ENCODE measurements at places on chromosomes 7 and 10.
A peak's percentile ranks its signal among the peaks of the same experiment; 100 is the strongest.

DNA sequence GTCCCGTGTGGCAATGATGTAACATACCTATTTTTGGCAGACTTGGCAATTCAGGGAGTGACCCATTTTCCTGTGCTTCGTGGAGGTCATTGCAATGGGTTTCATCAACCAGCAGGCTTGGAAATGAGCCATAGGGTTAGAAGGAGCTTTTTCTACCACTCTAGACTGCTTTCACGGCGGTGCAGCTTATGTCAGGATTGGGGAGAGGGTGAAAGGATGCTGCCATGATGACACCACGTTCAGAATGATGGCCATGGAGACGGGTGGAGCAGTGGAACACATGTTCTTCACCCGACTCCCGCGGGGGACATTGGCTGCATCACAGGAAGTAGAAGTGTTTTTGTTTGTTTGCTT is 220.2 kb downstream of the EMX2 start:
- no peak overlapping the region for H3K4me3 ChIP-seq
- no peak for DNase-seq
- no peaks in the 10 kb centered on the region for H3K36me3 ChIP-seq
- no peak overlapping the region for H3K27ac ChIP-seq

DNA sequence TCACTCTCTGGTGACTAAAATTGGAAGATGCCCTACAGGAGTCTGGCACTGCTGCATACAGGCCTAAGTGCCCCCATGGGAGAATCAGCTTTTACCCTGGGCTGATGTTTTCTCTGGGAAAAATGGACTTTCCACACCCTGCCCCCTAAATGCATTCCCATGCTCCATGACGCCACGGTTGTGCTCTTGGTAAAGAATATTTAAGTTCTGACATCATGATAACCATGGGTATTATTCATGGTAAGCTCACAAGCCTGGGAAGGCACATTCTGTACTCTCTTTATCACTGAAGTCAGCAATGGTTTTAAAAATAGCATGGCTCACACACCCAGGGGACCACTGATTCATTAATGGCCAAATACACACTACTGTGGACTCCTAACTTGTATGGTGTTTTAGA is 43.4 kb downstream of the HIPK2 start:
- no peaks in the 10 kb centered on the region for H3K27me3 ChIP-seq
- no peaks in the 10 kb centered on the region for H3K36me3 ChIP-seq
- H3K4me3 ChIP-seq, result no peak overlapping the region
- H3K27ac ChIP-seq, result no peak overlapping the region
- DNase-seq, result no peak

- no peak for DNase-seq
- H3K27me3 ChIP-seq, result no peaks in the 10 kb centered on the region
- H3K4me1 ChIP-seq, result no peaks in the 10 kb centered on the region
- no peak overlapping the region for H3K27ac ChIP-seq
Measured at GRCh38 chr10:43796781-43797180, 148.1 kb upstream of the ZNF32 start.

DNA sequence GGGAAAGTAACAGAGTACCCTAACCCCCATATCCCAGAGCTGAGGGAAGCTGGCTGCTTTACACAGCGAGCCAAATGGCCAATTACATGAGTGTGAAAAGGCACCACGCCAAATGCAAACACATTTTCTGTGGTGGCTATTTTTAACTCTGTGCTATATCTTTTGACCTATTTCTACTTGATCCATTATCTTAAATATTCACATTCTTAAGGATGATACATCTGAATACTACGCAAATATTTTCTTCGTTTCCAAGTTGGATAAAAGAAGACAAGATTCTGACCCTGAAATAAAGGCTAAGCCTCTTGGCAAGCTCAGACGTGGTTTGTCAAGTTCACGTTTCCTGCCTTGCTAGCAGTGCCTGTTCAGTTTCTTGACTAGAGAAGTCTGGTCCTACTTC is 146.7 kb upstream of the TMEM196 start:
- H3K27me3 ChIP-seq, result no peaks in the 10 kb centered on the region
- H3K4me3 ChIP-seq, result no peak overlapping the region
- DNase-seq, result no peak
- H3K4me1 ChIP-seq, result no peaks in the 10 kb centered on the region
- H3K27ac ChIP-seq, result no peak overlapping the region

GRCh38 chr10:113979409-113979808 is 64.3 kb upstream of the ADRB1 start:
- no peak overlapping the region for H3K4me3 ChIP-seq
- H3K4me1 ChIP-seq, result peaks cover 4% of the 10 kb centered on the region
- no peak for DNase-seq

- peaks cover 9% of the 10 kb centered on the region for H3K4me1 ChIP-seq
- no peak for DNase-seq
- no peak overlapping the region for H3K4me3 ChIP-seq
- no peaks in the 10 kb centered on the region for H3K36me3 ChIP-seq
Measured at GRCh38 chr10:26797340-26797739, 63.4 kb downstream of the ABI1 start.

GRCh38 chr7:123472327-123472726 is 62.1 kb downstream of the IQUB start:
- H3K27me3 ChIP-seq, result no peaks in the 10 kb centered on the region
- no peak for DNase-seq
- no peaks in the 10 kb centered on the region for H3K36me3 ChIP-seq
- no peak overlapping the region for H3K27ac ChIP-seq
- no peak overlapping the region for H3K4me3 ChIP-seq
- no peaks in the 10 kb centered on the region for H3K4me1 ChIP-seq

GRCh38 chr10:58853668-58854067 is 322.8 kb upstream of the PHYHIPL start:
- DNase-seq, result no peak
- no peaks in the 10 kb centered on the region for H3K27me3 ChIP-seq
- H3K4me1 ChIP-seq, result no peaks in the 10 kb centered on the region
- H3K36me3 ChIP-seq, result no peaks in the 10 kb centered on the region
- no peak overlapping the region for H3K27ac ChIP-seq

- peaks cover 6% of the 10 kb centered on the region for H3K4me1 ChIP-seq
- H3K36me3 ChIP-seq, result no peaks in the 10 kb centered on the region
- no peaks in the 10 kb centered on the region for H3K27me3 ChIP-seq
- H3K4me3 ChIP-seq, result peak overlapping the region; percentile 92
- DNase-seq, result no peak
Measured at GRCh38 chr10:102641402-102641801, 2.9 kb upstream of the TRIM8 start.

DNA sequence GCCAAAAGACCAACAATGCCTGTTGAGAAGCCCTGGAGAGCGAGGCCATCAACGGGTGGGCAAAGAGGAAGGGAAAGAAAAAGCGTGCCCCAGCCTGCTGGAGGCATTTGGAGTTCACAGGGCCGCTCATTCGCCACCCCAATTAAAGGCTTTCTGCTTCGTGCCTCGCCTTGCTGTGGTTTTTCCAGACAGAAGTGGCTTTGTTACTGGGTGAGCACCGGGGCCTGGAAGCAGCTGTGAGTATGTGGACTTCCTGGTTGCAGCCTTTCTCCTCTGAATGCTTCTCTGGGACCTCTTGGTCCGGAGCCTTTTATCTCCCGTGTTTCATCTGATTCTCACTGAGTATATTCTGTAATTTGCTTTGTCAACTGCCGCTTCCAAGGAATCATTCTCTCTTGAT is 118.1 kb upstream of the EGR2 start:
- H3K36me3 ChIP-seq, result no peaks in the 10 kb centered on the region
- no peaks in the 10 kb centered on the region for H3K27me3 ChIP-seq
- no peaks in the 10 kb centered on the region for H3K4me1 ChIP-seq
- no peak overlapping the region for H3K27ac ChIP-seq

- no peaks in the 10 kb centered on the region for H3K4me1 ChIP-seq
- H3K27me3 ChIP-seq, result no peaks in the 10 kb centered on the region
- no peak overlapping the region for H3K27ac ChIP-seq
- no peaks in the 10 kb centered on the region for H3K36me3 ChIP-seq
- no peak overlapping the region for H3K4me3 ChIP-seq
- no peak for DNase-seq
Measured at GRCh38 chr7:123023126-123023525, 27.6 kb upstream of the TAS2R16 start.

GRCh38 chr10:28219251-28219650 is 83.6 kb downstream of the MPP7 start:
- DNase-seq, result no peak
- no peak overlapping the region for H3K4me3 ChIP-seq
- H3K27ac ChIP-seq, result no peak overlapping the region

- no peak for DNase-seq
- H3K27me3 ChIP-seq, result no peaks in the 10 kb centered on the region
- H3K4me3 ChIP-seq, result no peak overlapping the region
- H3K36me3 ChIP-seq, result peaks cover 6% of the 10 kb centered on the region
Measured at GRCh38 chr7:107924841-107925504, 34.0 kb downstream of the DLD start.

DNA sequence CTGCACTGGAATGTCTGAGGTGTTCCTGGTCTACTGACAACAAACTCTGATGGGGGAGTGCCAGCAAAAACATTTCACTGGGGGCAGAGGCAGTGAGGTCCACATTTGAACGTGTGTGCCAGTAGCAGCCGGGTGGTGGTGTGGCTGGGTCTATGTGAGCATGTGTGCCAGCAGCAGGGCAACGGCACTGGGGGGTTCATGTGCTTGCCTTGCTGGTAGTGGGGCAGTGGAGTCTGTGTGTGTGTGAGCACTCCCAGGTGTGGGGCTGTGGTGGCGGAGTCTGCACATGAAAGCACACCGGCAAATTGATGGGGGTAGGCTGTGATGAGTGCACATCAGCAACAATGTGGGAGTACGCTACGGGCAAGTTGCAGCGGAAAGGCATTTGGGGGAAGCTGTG is 49.4 kb upstream of the SORCS1 start:
- H3K4me3 ChIP-seq, result no peak overlapping the region
- H3K27ac ChIP-seq, result no peak overlapping the region
- no peaks in the 10 kb centered on the region for H3K4me1 ChIP-seq
- no peaks in the 10 kb centered on the region for H3K27me3 ChIP-seq

DNA sequence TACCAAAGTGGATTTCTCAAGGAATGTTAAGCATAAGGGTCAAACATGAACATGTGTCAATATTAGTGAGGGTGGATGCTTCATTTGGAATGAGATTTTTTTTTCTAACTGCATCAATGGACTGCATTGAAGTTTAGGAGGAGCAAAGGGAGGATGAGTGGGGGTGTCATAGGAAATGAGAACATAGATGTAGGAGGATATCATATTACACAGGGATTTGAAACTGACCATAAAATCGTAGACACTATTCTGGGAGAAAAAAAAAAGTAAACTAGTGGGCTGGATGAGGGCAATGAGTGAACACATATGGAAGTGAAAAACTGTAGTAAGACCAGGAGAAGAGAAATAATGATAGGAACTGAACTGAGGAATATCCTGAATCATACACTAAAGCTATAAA is 109.4 kb downstream of the SEMA3A start:
- DNase-seq, result no peak
- H3K27me3 ChIP-seq, result no peaks in the 10 kb centered on the region
- no peak overlapping the region for H3K27ac ChIP-seq
- no peak overlapping the region for H3K4me3 ChIP-seq

- H3K27me3 ChIP-seq, result peaks cover 18% of the 10 kb centered on the region
- H3K4me3 ChIP-seq, result peak overlapping the region; percentile 36
- no peak for DNase-seq
- H3K36me3 ChIP-seq, result no peaks in the 10 kb centered on the region
Measured at GRCh38 chr10:103276251-103276895, 565 bp upstream of the INA start.

GRCh38 chr10:97719602-97720001 is 6.1 kb downstream of the MARVELD1 start:
- no peaks in the 10 kb centered on the region for H3K36me3 ChIP-seq
- DNase-seq, result no peak
- no peaks in the 10 kb centered on the region for H3K27me3 ChIP-seq
- H3K27ac ChIP-seq, result no peak overlapping the region
- no peak overlapping the region for H3K4me3 ChIP-seq

- peaks cover 5% of the 10 kb centered on the region for H3K4me1 ChIP-seq
- H3K4me3 ChIP-seq, result peak overlapping the region; percentile 35
- no peak for DNase-seq
- no peaks in the 10 kb centered on the region for H3K36me3 ChIP-seq
Measured at GRCh38 chr10:70255329-70256299, 22.4 kb upstream of the PPA1 start.

DNA sequence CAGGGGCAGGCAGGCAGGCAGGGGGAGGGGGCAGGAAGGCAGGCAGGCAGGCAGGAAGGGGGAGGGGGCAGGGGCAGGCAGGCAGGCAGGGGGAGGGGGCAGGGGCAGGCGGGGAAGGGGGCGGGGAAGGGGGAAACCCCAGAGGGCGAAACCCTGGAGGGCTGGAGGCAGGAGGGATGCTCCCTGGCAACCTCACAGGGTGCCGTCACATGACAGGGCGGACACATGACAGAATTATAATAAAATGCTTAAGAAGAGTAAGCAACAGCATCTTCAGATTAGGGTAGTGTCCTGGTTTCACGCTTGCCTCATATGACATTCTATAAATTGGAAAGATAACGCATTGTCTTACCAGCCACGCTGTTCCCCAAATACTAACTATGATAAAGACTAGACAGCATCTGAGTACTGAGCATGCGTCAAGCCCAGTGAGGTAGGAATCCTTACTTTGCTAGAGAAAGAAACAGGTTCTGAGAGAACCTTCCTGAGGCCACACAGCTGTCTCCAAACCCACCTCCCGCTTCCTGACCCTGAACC is 131.6 kb downstream of the DIP2C start:
- no peaks in the 10 kb centered on the region for H3K36me3 ChIP-seq
- peak; percentile 21 for DNase-seq
- no peaks in the 10 kb centered on the region for H3K27me3 ChIP-seq
- H3K4me1 ChIP-seq, result no peaks in the 10 kb centered on the region
- no peak overlapping the region for H3K4me3 ChIP-seq

DNA sequence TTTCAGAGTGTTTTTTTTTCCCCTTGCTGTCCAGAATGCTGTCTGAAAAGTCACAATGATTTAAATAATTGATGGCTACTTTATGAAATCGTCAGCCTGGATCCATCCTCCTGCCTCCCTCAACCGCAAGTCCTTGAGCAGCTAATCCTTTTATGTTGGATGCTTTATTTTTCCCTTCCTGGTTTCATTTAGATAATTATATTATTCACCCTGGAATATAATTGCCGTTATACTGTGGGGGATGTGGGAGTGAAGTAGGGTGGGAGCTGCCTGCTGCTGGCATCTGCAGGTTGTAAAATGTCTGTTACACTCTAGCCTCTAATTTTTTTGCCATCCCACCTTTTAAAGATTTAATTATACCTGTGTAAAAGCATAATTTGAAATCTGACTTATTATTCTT is 290.5 kb upstream of the LRGUK start:
- no peaks in the 10 kb centered on the region for H3K4me1 ChIP-seq
- H3K36me3 ChIP-seq, result no peaks in the 10 kb centered on the region
- H3K27me3 ChIP-seq, result no peaks in the 10 kb centered on the region
- no peak for DNase-seq

DNA sequence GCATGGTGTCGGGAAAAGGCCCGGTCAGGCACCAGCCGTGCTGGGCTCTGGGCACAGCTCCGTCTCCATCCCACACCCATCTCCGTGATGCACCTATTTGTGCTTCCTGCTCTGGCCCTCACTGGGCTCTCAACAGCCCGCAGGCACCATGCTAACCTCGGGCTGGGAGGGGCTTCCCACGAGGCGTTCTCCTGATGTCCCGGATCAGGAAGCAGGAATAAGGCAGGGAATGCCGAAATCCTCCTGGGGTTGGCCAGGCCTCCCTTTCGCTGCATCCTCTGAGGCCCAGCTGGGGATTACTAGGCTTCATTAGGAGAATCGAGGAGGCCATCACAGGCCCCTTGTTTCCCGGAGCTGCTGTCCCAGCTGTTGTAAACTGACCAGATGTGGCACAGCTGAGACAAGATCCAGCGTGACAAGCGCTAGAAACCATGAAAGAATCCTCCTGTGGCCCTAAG is 72.0 kb downstream of the FAM53B start:
- H3K27ac ChIP-seq, result peak overlapping the region; percentile 38
- peaks cover 85% of the 10 kb centered on the region for H3K4me1 ChIP-seq
- H3K27me3 ChIP-seq, result no peaks in the 10 kb centered on the region
- no peak overlapping the region for H3K4me3 ChIP-seq
- peaks cover 6% of the 10 kb centered on the region for H3K36me3 ChIP-seq
- no peak for DNase-seq

Data from effector memory CD4-positive, alpha-beta T cell (primary cell).